ENCODE measurements at places on chromosomes 6 and 20.

- no peak for DNase-seq
These were observed 449.7 kb upstream of the SULF2 start for GRCh38 chr20:48234951-48235350.

DNA sequence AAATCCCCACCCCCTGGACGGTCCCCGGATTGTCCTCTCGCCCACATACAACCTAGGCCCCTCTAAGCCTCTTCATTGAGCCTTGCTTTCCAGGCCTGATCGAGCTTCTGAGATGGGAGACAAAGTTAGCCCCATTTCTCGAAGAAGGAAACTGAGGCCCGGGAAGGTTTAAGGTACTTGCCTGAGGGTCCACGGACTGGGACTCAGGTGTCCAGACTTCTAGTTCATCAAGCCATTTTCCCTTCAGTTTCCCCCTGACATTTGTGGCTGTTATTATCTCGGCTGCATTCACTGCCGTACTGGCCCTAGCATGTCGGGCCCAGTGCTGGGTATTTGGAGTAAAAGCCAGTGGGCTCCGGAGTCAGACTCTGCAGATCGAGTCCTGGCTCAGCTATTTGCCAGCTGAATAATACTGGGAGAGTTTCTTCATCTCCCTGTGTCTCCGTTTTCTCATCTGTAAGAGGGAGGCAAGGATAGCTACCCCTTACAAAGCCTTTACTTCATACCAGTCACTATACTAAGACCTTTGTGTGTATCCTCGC lies 633 bp downstream of the RPRD1B start:
- DNase-seq = no peak

DNA sequence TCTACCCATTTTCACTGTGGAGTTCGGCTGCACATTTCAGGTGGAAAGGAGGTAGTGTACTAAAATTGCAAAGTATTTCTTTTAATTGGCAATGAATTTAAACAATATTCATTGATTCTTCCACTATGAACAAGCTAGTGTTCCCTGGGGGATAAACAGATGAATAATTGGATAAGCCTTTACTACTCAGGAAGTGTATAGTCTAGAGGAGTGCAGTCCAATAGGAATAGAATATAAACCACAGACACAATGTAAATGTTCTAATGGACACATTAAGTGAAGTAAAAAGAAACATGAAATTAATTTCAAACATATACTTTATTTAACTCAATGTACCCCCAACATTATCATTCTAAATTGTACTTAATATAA lies 28.7 kb downstream of the SGK1 start:
- no peak for DNase-seq

DNA sequence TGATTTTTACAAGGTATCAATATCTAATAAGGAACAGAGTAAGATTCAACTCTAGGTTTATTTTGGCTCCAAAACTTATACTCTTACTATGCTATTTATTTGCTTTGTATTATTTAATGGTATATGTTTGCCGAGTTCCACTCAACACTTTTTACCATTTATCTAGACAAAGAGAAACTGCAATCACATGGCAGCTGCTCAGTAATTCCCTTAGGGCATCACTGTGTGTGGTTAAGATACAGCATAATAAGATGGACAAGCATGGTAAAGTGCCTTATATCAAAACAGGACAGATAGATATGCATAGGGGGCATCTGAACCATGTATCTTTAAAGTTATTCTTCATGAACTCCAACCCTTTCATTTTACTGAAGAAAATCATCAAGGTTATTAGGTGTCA lies 483.0 kb upstream of the ID4 start:
- no peak for DNase-seq

GRCh38 chr20:46423342-46423741 lies 16.9 kb upstream of the ELMO2 start:
- no peak for DNase-seq

DNA sequence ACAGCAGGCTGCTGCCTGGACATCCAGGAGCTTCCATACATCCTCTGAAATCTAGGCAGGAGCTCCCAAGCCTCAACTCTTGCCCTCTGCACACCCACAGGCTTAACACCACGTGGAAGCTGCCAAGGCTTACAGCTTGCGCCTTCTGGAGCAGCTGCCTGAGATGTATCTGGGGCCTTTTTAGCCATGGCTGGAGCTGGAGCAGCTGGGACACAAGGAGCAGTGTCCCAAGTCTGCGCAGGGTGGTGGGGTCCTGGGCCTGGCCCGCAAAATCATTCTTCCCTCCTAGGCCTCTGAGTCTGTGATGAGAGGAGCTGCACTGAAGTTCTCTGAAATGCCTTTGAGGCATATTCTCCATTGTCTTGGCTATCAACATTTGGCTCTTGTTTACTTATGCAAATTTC lies 255.0 kb downstream of the DLL1 start:
- DNase-seq = no peak

DNA sequence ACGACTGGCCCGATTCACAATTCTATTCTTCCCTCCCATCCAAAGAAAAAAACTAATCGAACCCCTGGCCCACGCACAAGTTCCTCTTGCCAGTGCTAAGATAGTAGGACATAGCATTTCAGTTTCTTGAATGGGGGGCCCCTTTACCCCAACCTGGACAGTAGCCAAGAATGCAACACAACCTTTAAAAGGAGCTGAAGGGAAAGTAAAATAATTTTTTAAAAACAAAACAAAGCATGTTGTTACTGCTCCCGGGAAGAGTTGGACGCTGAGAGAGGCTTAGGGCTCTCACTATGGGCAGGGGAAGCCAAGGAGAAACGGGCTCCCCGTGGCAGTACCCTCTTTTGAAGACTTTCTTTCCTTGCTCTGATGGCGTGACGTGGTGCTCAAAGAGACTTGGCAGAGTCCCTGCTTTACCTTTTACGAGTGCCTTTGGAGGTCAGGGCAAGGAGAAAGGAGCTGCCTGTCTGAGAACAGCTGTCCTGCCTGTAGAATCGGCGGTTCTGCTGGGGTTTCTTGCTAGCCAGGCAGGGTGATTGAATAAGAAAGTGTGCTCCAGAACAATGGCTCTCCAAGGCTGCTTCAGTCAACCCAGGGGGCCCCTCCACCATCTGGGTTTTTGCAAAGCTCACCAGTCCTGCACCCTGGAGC lies 5.8 kb downstream of the TFAP2C start:
- no peak for DNase-seq

- no peak for DNase-seq
These were observed 98.7 kb downstream of the ADGRG6 start for GRCh38 chr6:142400495-142400894.

GRCh38 chr6:131290955-131291354 lies 155.7 kb downstream of the AKAP7 start:
- no peak for DNase-seq

- no peak for DNase-seq
These were observed 370.2 kb downstream of the UTRN start for GRCh38 chr6:144655376-144655775.

DNA sequence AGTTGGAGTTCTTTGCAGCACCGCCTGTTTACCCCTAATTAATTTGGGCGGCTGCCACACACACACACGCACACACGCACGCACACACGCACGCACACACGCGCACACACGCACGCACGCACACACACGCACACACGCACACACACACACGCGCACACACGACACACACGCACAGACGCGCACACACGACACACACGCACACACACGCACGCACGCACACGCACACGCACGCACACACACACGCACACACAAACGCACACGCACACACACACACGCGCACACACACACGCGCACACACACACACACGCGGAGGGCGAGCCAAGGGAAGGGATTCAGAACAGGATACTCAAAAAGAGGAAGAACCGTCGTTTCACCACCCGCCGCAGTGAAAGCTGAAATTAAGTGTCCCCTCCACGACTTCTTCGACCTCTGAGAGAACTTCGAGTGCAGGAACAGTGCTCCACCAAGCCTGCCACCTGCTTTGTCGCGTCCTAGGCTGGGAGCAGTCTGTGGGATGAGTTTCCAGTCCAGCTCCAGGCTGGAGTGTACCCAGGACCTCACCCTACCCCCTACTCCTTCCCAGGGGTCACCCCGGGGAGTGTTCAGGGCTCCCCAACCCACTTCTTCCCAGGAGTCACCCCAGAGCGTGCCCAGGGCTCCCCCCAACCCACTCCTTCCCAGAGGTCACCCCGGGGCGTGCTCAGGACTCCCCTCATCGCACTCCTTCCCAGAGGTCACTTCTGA lies 1.1 kb downstream of the RNASET2 start:
- DNase-seq = no peak

DNA sequence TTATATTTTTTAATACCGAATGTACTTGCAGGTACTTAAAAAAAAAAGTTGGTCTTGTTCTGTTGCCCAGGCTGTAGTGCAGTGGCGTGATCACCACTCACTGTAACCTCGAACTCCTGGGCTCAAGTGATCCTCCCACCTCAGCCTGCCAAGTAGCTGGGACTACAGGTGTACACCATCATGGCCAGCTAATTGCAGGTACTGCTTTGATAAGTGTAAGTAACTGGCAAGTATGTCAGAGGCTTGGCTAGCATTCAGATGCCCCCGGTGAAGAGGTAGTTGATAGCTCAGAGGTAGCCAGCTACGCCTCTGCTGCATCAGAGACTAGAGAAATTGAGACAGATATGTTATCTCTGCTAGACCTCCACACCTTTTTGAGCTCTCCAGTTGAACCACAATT lies 40.5 kb downstream of the BTBD9 start:
- DNase-seq = no peak

GRCh38 chr6:26017632-26017966 lies 55.0 kb downstream of the TRIM38 start:
- no peak for DNase-seq

GRCh38 chr6:126632271-126632670 lies 292.4 kb downstream of the CENPW start:
- DNase-seq = no peak

Data from cortex of kidney (tissue), 1 donor.